ENCODE measurements at places on chromosomes 12 and 14. TPM values are rescaled to one million over a fixed set of nuclear protein-coding genes. Genes with fewer than 3 reads are reported as not detected.

- no peak for DNase-seq
Measured at GRCh38 chr14:103928011-103928890, at the start of gene TDRD9. TSS of gene TDRD9 (plus strand) at chr14:103928456. CDS start at chr14:103928510, 54 bp downstream.

The ACSS3 gene
- not detected for polyA plus RNA-seq

DNA sequence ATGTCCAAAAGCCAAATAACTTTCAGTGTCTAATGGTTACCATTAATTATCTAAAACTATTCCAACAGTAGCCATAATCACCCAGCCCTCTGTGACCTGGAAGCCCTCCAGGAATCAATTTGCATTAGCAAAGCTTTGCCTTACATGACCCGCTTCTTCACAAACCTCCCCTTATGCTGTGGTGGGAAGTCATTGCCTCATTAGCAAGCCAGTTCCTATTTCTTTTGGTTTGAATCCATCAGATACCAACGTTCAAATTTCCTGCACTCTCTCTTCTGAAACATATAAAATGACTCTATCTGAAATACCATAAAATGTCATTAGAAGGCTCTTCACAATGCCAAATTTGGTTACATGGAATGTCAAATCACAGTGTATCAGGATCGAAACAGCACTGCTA is 268.3 kb upstream of the PRKD1 start:
- DNase-seq = no peak

- DNase-seq = no peak
Measured at GRCh38 chr12:54475537-54475936, 2.1 kb upstream of the GTSF1 start.

The MIP gene
- polyA plus RNA-seq = not detected

GRCh38 chr14:104545942-104546501 is 33.5 kb upstream of the C14orf180 start:
- no peak for DNase-seq
